ENCODE measurements at places on chromosomes 1 and 21.
A peak's percentile ranks its signal among the peaks of the same experiment; 100 is the strongest.

DNA sequence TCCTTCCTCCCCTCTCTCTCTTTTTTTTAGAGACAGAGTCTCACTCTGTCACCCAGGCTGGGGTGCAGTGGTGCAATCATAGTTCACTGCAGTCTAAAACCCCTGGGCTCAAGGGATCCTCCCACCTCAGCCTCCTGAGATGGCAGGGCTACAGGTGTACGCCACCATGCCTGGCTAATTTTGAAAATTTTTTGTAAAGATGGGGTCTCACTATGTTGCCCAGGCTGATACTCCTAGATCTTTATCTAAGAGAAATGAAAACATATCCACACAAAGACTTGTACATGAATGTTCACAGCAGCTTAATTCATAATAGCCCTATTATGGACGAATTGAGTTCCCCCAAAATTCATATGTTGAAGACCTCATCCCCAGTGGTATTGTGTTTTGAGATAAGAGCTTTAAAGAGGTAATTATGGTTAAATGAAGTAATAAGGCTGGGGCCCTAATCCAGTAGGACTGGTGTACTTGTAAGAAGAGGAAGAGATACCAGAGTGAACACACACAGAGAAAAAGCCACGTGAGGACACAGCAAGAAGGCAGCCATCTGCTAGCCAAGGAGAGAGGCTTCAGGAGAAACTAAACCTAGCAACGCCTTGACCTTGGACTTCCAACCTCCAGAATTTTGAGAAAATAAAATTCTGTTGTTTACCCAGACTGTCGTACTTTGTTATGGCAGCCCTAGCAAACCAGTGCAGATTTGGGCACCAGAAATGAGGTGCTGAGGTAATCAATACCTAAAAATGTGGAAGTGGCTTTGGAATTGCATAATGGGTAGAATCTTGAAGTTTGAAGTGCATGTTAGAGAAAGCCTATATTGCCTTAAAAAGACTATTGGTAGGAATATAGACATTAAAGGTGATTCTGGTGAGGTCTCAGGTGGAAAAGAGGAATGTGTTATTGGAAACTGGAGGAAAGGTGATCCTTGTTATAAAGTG is 13.2 kb downstream of the IFNLR1 start:
- DNase-seq, result no peak

- peak; percentile 6 for DNase-seq
Measured at GRCh38 chr1:162248854-162249535, 127.7 kb downstream of the SPATA46 start.

- no peak for DNase-seq
Measured at GRCh38 chr1:235339746-235340145, 11.4 kb downstream of the GGPS1 start.

DNA sequence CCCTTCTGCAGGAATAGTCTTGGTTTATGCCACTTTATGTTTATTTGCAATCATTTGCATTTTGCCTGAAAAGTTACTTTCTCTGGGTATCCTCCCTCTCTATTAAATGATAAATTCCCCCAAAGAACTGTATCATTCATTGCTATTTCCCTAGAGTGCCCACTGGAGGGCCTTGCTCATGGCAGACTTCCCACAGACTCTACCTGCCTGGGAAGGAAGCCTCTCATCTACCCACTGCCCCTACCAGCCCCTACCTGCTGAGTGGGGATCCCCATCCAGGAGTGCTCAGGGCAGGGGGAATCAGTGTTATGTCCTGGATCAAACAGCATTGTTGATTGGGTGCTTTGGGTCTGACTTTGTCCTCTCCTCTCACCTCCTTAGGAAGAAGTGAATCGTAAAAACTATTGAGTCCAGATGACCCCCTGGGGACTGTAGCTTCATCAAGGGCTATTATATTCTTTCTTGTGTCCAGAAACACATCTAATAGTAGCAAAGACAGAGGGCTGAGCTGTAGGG is 6.8 kb upstream of the LRRN2 start:
- DNase-seq, result no peak

GRCh38 chr1:1065265-1065939 is 8.7 kb downstream of the RNF223 start:
- no peak for DNase-seq

DNA sequence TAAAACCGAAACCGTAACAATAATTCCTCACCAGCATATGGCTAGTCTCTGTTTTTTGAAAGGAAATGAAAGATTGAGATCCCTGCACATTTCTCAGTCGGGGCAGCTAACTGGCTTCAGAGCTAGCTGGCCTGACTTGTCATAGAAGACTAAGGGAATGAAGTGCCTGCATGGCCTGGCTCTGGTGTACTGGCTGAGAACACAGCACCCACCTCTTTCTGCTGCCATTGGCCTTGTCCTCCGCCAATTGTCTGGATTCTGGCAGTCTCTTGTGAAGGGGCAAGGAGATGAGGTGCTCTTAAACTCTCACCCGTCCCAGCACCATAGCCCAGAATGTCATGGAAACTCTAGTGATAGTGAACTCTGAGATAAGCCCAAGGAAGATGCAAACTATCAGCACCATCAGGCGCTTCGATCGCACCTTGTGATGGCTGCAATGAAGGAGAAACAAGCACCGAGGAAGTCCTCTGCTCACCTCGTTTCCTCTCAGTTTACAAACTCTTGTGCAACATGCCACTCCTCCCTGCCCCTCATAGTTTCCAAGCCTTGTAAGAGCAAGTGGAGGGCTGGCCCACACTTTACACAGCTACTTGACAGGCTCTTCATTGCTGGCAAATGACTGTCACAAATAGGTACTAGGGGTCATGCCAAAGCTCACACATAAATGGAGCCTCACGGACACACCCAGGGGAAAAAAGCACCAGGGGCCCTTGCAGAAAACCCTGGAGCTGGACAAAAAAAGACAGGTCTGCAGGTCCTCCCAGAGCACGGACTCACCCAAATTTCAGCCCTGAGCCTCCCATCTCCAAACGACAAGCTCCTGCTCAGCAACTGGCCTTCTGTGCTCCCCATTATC is 16.4 kb downstream of the INPP5B start:
- DNase-seq, result no peak

- no peak for DNase-seq
Measured at GRCh38 chr1:221363039-221363438, 378.9 kb downstream of the DUSP10 start.

GRCh38 chr1:223704921-223705878 is 7.1 kb upstream of the CAPN2 start:
- DNase-seq, result no peak
